ENCODE measurements at places on chromosomes 6 and 20.
A peak's percentile ranks its signal among the peaks of the same experiment; 100 is the strongest.

GRCh38 chr6:55636406-55637102 lies 57.6 kb upstream of the HMGCLL1 start:
- DNase-seq: no peak

GRCh38 chr6:3022765-3023662 lies 23.3 kb downstream of the NQO2 start:
- DNase-seq: no peak

DNA sequence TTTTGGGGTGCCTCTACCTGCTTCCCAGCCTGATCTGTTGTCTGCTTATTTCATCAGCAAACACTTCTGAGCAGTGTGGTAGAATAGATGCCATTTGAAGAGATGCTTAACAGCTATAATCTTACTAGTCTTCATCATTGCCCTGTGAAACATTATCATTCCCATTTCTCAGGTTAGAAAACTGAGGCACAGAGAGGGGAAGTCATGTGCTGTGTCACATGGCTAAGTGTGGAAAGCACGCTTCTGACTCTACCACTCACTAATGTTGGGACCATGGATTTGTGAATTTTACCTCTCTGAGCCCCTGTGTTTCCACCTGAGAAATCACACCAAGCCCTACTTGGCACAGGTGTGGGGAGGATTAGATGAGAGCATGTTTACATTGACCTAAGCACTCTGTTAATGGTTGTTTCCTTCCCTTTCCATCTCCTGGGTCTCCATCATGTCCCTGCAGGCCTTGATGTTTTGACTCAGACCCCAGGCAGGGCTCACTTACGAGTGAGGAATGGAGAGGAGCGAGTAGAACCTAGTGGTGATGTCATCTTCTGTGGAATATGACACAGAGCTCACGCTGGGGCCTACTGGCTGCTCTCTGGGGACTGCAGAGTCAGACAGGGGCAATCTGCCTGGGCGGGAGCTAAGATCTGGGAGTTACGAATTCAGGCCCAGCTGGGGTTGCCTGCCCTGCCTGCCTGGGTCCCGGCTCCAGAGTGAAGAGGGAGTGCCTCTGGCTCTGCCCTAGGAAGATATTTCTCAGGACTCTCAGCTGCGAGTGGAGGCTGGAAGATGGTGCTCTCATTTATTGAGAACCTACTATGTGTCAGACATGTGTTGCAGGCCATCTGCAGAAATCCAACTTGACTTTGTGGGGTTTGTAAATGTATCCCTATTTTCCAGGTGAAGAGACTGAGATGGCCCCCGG lies 64.3 kb downstream of the CDH22 start:
- no peak for DNase-seq

DNA sequence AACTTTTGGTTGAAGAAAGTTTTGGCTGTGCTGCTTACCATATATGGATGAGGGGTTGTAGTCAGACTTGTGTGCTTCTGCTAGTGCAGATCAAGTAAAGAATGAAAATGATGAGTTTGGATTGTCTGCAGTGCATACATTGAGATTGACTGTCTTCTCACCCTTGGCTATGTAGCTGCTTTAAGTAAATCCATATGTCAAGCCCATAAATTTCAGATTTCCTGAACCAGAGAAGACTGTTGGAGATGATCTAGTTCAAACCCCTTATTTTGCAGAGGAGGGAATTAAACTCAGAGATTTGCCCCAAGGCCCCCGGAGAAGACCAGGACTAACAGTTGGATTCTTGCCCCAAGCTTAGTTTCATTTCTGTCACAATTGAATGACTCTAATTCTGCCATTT lies 67.2 kb downstream of the PKIB start:
- DNase-seq: no peak

DNA sequence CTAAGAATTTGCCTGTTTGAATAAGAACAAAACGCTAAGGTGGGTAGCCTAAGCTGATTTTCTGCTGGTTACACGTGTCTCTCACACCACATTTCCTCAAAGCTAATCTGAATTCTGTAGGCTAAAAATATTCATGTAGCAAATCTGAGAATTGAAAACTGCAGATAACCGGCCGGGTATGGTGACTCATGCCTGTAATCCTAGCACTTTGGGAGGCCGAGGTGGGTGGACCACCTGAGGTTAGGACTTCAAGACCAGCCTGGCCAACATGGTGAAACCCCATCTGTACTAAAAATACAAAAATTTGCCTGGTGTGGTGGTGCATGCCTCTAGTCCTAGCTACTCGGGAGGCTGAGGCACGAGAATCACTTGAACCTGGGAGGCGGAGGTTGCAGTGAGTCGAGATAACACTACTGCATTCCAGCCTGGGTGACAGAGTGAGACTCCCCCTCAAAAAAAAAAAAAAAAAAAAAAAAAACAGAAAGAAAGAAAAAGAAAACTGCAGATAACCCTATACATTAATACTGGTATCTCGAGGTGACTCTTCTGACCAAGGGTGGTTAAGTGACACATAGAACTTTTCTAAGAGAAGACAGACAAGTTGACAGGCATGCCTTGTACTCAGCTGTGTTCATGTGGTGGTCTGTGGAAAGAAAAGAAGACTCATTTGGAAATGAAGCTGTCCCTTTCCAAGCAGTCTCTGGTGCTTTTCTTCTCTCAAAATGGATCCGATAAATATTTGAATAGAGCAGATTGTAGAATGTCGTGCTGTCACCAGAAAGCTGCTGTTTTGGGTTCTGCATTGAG lies 24.7 kb upstream of the ASXL1 start:
- no peak for DNase-seq

- DNase-seq: no peak
Observed at GRCh38 chr20:58932170-58932569, 48.9 kb upstream of the NELFCD start.

DNA sequence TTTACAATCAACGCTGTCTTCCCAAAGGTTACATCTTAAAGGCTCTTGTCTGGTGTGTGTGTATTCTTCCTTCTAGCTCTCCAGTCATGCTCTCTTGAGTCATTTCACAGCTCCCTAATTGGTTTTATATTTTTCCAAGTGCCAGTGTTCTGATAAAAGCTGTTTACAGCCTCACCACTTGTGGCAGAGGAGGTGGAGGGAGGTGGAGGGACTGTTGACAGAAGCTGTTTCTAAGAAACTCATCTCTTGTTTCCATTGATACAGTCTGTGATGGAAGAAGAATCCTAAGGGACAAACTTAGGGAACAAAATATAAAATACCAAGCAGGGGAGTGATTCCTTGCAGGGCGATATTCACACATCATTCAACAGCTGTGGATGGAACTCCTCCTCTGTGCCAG lies 64.0 kb downstream of the QRSL1 start:
- DNase-seq: no peak

DNA sequence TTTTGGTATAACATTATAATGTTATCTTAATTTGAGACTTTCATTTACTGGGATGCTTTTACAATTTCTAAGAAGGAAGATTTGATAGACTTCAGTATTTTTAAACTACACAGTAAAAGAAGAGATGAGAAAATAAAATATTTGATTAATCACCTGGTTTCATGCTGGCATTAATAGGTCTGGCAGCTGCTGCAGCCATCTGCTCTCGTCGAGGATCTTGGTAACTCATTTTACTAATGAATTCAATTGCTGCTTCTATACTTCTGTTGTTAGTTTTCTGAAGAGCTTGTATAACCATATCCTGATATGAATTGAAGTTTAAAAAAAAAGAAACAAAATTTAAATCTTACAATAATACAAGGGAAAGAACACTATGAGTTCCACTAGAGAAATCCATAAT lies 23.0 kb downstream of the LATS1 start:
- DNase-seq: no peak

- DNase-seq: no peak
Observed at GRCh38 chr6:55668591-55668990, 89.6 kb upstream of the HMGCLL1 start.

DNA sequence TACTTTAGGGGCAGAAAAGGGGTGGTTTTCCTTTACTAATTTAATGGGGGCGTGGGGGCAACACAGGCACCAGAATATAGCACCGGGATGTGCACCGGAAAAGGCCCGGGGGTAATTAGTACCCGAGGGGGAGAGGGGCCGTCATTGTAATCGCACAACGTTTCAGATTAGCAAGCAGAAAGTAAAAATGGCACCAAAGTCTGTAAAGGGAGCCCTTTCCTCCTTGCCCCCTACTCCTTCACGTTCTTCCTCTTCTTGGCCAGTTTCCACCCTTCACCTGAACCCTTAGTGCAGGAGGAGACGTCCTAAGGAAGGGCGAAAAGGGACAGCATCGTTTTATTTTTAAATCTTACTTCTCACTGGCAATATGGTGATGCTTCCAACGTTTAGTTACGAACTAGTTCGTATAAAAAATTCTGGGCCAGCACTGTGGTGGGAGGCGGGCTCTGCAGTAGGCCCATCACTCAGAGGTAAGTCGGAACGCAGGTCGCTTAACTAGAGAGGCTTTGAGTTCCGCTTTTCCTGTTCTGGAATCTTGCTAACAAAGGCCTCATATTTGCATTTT lies 742 bp upstream of the CEP85L start:
- peak; percentile 51 for DNase-seq

DNA sequence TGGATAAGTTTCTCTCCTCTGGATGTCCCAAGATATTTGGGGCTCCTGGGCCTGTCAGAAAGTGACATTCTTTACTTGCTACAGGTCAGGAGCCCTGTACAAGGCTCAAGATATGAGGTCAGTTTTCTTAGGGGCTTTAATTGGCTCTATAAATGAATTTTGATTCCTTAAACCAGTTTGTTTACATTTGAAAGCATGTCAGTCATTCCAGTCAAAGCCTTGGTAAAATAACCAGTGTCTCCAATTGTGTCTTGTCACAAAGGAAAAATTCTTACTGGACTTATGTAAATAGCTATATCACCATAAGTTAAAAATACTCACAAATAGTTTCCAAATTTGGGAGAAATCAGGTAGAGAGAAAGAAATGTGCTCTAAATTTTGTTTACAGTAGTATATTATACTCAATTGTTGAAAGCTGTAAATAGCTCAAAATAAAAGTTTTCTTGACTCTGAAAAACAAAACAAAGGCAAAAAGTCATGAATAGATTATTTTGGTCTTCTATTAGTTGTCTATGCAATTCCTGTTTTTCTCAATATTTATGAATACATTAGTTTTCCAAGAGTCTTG lies 22.9 kb downstream of the RNF182 start:
- DNase-seq: no peak

- DNase-seq: no peak
Observed at GRCh38 chr6:56101141-56101553, 146.2 kb downstream of the COL21A1 start.

- no peak for DNase-seq
Observed at GRCh38 chr20:14916360-14916920, 579.0 kb upstream of the FLRT3 start.

- DNase-seq: no peak
Observed at GRCh38 chr6:143884216-143884900, 20.1 kb downstream of the ZC2HC1B start.

DNA sequence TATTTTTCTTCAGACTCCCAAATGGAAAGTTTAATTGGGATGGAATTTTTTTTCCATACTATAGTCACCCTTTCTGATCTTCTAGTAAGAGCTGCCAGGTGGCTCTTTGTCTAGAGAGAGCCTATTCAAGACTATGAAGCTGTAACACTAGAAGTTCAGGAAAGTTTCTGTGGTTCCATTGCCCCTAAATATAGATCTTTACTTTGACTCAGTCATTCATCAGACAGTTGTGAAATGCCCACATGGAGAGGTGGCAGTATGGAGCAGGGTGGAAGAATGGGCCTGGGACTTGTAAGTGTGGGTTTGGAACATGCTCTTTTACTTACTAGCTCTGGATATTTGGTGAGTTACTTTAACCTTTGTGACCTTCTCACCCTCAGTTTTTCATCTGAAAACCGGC lies 87.8 kb downstream of the CTNNBL1 start:
- no peak for DNase-seq

GRCh38 chr6:32439602-32440214 lies at the start of gene HLA-DRA:
TSS of gene HLA-DRA (plus strand) at chr6:32439887. CDS start at chr6:32439951, 64 bp downstream.
- DNase-seq: no peak

DNA sequence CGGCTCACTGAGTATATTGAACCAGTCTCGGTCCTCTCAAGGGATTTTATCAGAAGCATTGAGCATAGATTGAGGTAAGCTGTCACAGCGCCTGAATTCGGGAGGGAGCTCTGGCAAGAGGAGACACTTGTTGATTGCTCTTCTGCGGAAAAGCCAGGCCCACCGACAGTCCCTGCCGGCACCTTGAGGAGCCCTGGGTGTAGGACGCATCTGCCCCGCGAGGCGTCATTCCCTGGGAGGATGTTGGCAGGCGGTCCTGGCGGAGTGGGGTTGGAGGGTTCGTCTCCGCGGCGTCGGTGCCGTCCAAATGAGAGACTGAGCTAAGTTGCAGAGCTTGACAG lies 843 bp downstream of the FBXO9 start:
- DNase-seq: no peak

DNA sequence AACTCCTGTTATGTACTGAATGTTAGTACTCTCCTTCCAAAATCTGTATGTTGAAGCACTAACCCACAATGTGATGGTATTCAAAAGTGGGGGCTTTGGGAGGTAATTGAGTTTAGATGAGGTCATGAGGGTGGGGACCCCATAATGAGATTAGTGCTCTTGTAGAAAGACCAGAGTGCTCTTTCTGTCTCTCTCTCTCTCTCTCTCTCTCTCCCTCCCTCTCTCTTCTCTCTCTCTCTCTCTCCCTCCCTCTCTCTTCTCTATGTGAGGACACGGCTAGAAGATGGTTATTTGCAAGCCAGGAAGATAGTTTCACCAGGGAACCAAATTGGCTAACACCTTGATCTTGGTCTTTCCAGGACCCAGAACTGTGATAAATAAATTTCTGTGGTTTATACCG lies 107.4 kb downstream of the TBX18 start:
- no peak for DNase-seq

DNA sequence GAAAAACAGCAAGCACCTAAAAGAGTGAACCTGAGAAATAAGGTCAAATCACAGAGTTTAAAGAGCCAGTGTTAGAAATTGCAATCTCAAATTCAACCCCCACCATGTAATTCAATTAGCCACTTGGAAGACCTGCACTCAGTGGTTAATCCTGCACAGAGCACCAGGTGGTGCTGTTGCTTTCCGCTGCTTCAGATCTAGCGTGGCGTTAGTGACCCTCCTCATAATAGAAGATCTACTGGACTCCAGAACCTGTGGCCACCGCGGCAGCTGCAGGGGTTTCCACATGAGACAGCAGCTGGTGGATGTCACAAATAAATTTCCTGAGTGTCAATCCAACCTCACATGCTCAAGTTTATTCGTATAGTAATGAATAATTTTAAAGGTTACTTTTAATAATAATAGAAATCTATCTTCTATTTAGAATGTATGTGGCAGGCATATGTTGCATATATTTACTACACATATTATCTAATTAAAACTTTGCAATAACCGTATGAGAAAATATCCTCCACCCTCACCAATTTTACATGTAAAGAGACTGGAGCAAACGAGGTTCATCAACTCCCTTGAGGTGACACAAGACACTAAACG lies 84.4 kb downstream of the SYNE1 start:
- DNase-seq: peak; percentile 73

Data from H1 (cell line).